NCI-H82 (cell line): ENCODE measurements at places on chromosomes 12 and 14.
A peak's percentile ranks its signal among the peaks of the same experiment; 100 is the strongest.

DNA sequence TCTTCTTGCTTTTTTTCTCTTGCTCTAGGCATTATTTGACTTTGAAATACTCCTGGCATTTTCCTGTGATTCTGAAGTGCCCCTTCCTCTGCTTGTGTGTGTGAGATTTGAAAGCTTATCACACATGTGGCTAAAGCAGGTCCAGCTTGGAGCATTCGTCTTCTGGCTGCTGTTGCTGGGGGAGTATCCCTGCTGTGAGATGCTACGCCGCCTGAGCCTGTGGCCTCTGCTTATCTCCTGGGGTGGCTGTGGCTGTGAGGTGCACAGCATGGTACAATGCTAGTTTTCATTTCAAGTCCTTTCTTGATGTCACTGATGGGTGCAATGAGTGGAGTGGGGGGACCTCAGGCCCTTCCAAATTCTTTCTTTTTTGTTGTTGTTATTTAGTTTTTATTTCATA is 371.8 kb downstream of the ZFP36L1 start:
- DNase-seq = no peak

- DNase-seq = no peak
These were observed 148.4 kb upstream of the SYT10 start for GRCh38 chr12:33587784-33588712.

DNA sequence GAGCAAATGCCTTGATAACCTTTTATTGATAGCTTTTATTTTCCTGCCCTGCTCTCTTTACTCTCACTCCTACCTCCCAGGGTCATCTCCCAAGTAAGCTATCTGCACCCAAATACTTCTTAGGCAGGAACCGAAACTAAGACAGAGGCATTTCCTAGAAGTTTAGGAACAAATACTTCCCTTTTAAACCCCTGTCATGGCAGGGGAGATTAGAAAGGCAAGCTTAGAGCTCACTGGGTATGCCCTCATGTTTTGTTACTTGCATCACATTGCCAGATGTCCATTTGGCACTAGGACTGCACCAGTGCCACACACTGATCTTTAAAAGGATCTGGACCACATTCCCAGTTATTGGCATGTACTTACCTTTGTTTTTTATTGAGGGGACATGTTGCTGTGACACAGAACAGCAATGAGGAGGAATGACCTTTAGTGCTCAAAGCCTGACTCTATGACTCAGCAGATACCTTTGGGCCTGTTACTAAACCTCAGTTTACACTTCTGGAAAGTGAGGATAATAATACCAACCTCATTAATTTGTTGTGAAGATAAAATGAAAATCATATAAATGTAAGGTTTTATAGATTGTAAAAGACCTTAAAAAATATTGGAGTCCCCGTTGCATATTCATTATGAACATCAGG is 40.9 kb upstream of the MBIP start:
- DNase-seq = no peak

GRCh38 chr14:84237881-84238280 is 1292.1 kb upstream of the FLRT2 start:
- peak; percentile 22 for DNase-seq

- DNase-seq = no peak
These were observed 24.9 kb downstream of the NAV3 start for GRCh38 chr12:77855548-77855947.

DNA sequence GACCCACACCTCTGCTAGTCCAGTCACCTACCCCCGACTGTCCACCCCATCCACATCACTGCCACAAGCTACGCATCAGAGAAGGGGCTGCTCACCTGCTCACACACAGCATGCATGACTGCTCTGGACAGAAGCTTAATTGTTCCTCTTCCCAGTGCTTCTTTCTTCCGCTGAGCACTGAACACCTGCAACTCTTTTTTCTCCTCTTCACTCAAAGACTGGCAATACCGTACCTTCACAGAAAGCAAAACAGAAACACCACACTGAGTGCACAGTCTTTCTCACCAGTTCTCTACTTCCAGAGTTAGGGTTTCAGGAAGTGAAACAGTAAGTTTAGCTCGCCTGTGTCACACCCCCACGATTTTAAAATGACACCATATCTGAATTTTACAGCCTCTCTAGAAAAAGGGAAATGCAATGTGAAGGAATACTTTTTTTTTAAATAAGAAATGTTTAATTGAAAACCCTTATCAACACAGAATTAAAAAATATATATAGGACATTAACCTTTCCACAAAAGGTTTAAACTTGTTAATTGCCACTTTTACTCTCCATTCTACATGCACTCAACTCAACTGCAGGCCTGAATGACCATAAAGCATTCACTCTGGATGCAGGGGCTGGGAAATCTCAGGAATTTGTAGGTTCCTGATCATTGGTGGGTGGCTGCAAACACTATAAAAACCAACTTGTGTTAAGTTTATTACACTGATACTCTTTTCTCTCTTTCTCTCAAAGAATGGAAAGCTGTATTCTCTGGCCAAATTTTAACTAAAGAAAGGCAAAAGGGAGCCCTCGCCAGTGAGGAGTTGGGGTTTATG is 120.0 kb downstream of the PRICKLE1 start:
- DNase-seq = no peak

GRCh38 chr14:61297581-61297980 is 16.4 kb upstream of the TMEM30B start:
- no peak for DNase-seq

GRCh38 chr12:5242440-5242839 is 189.5 kb upstream of the NTF3 start:
- peak; percentile 46 for DNase-seq

DNA sequence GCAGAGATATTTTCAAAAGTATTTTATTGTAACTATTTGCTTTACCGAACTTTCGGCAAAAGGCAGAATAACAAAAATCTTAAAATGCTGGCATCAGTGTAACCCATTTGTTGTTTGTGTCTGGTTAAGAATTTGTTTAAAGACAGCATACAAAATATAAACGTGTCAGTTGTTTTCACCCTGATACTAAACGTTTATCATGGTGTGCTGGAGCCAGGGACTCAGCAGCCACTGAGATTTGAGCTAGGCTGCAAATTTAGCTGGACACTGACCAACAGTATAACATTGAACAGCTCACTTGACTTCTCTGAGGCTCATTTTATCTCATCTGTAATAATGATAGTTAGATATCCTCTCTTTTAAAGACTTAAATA is 183.7 kb downstream of the TMTC3 start:
- DNase-seq = no peak

DNA sequence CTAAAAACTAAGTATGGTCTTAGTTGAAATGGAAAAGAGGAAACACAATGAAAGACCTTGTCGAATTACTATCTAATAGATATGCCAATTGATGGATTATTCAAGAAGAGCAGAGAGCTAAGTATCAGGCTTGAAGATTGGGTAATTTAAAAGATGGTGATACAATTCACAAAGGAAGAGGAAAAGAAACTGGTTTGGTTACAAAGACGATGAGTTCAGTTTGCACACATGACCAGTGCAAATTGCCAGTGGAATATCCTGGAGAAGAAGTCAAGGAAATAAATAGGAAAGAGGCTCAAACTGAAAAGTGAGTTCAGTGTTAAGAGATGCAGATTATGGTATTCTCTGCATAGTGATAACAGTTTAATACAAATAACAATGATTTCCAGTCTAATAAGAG is 2.5 kb upstream of the RAP1B start:
- no peak for DNase-seq

- peak; percentile 26 for DNase-seq
These were observed 691 bp downstream of the ZFYVE26 start for GRCh38 chr14:67815573-67816225.

DNA sequence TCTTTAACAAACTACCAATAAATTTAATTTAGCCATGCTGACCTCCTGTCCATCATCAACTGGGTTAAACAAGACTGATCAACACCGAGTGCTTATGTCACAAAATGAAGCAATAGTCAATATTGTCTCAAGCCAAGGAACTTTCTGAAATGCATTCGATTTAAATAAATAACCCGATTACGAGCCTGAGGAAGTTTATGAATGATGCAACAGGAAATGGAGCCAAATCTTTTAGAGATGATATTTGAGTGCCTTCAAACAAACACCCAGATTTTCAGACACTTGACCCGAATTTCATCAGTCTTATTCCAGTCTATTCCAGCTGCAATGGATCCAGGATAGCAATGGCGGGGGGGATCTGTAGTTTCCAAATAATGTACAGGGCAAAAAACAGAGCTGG is 27.9 kb downstream of the FAR2 start:
- no peak for DNase-seq

GRCh38 chr12:65535946-65536345 is 257.5 kb downstream of the MSRB3 start:
- DNase-seq = no peak

DNA sequence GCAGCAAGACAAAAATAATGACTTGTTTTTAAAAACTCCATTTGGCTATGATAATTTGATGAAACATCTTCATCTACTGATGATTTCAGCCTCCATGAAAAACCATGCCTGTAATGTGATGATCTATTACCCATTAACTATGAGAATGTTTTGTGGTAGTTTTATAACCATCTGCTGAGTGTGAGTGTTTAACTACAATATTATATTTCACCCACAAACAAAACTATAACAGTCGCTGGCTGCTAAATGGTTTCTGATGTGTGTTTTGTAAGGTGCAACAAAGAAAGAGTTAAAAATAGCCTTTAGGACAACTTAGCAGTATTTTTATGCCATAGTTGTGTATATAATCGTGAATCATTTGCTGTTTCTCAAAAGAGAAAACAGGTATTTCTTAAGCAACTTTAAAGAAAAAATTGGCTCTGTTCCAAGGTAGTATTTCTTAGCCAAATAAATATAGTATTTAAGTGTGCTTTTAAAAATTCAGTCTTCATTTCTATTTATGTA is 4.9 kb downstream of the PTHLH start:
- DNase-seq = no peak
